ENCODE measurements at places on chromosomes 13 and 19.

GRCh38 chr13:107373551-107373950 lies 805.6 kb upstream of the ARGLU1 start:
- DNase-seq, result no peak

GRCh38 chr19:33063753-33064457 lies 783 bp downstream of the RHPN2 start:
- DNase-seq, result no peak

GRCh38 chr19:54339646-54340358 lies 840 bp upstream of the LILRA4 start:
- no peak for DNase-seq

- DNase-seq, result no peak
Observed at GRCh38 chr19:21751384-21751783, 16.0 kb downstream of the ZNF100 start.

GRCh38 chr13:109715902-109716301 lies 70.5 kb downstream of the IRS2 start:
- no peak for DNase-seq

- no peak for DNase-seq
Observed at GRCh38 chr13:52695856-52696255, 43.2 kb downstream of the SUGT1 start.

DNA sequence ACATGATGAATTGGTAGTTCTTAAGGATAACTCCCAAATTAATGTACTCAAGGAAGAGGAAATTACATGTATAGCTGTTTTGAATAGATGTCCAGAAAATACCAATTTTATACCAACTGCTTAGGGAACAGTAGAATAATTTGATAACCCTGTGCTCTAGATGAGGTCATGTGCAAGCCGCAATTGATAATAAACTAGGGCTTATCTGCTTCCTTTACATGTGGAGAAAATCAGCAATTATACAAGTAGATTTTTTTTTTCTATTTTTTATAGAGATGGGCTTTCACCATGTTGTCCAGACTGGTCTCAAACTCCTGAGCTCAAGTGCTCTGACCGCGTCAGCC lies 9.3 kb downstream of the TPT1 start:
- no peak for DNase-seq

- no peak for DNase-seq
Observed at GRCh38 chr19:38561658-38562057, 56.1 kb downstream of the MAP4K1 start.

DNA sequence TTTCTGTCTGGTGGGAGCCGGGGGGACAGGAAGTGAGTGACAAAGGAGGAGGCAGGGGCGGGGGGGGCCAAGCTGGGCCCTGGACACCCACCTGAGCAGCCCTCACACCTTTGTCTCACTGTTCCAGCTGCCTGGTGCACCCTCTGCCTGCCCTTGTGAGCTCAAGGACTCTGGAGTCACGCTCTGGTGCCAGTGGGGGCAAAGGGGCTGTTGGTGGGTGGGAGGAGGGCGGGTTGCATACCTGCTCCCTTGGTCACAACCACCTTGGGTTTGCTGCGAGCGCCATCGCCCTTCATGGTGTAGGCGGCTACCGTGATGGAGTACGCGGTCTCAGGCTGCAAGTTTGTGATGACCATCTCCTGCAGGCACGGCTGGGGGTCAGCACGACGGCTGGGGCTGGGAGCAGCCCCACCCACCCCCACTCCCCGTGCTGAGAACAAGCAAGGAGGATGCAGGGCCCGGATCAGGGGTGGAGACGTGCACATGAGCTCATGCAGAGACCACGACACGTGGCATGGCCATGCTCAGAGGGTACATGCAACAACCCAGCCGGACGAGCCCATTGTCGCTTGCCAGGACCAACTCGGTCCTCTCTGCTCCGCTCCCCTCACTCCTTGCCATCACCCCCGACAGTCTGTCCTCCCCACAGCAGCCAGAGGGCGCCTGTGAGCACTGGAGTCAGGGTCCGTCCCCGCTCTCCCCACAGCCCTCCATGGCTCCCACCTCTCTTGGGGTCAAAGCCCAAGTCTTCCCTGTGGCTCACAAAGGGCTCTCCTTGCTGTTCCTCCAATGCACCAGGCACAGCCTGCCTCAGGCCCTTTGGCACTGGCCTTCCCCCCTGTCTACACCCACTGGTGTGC lies 114.9 kb downstream of the PTPRS start:
- no peak for DNase-seq

- DNase-seq, result no peak
Observed at GRCh38 chr19:47994209-47994802, at the start of gene ELSPBP1. TSS of gene ELSPBP1 (plus strand) at chr19:47994632. CDS start at chr19:48008668, 14,036 bp downstream.

DNA sequence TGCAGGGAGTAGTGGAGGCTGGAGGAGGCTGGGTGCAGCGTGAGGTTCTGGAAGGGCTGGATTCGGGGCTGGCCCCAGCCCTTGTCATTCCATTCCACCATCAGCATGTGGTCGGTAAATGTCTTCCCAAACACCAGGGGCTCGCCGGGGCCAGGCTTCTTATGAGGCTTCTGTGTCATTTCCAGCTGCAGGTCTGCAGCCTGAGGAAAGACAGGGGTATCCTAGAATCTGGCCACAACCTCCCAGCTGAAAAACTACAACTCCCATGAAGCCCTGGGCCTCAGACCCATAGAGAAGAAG lies 4.4 kb downstream of the BCAT2 start:
- no peak for DNase-seq
